Hepatocyte (in vitro differentiated cells): ENCODE measurements at places on chromosomes 3 and 15. TPM values are rescaled to one million over a fixed set of nuclear protein-coding genes. Genes with fewer than 3 reads are reported as not detected.
A peak's percentile ranks its signal among the peaks of the same experiment; 100 is the strongest.

The CHDH gene
- total RNA-seq: 30.1 and 62.6 TPM in 2 replicates

DNA sequence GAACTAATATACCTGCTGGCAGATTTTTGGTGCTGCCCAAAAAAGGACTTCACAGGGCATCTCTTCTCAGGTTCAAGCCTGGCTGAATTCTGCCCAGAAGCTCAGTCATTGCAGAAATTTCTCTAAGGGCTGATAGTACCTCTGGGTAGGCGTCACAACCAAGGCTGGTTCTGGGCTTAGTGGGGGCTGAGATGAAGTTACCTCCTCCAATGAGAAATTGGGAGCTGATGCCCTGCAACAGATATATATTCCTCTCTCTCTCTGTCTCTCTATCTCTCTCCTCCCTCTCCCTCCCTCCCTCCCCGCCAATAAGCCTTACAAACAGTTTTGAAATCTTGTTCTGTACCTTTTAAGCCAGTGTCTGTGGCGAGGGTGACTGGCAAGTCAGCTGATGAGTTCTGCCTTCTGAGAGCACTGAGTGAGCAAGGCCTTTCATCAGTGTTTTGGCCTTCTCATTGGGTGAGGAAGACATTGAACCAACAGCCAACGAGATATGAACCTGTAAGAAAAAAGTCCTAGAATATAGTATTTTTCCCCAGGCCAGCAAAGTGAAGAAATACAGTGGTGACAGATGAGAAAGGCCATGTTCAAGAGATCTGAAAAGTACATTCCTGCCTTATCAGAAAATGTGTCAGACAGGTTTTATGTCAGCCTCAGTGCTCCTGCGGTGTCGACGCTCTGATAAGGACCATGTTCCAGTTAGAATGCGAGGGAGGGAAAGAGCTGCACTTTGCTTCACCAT is 45.5 kb downstream of the TMEM39A start:
- H3K27ac ChIP-seq: peak overlapping the region; percentile 76
- peaks cover 14% of the 10 kb centered on the region for H3K4me1 ChIP-seq
- no peaks in the 10 kb centered on the region for H3K36me3 ChIP-seq
- no peak overlapping the region for H3K4me3 ChIP-seq

- peaks cover 44% of the 10 kb centered on the region for H3K4me1 ChIP-seq
- H3K27ac ChIP-seq: peak overlapping the region; percentile 74
- no peaks in the 10 kb centered on the region for H3K36me3 ChIP-seq
- no peak overlapping the region for H3K4me3 ChIP-seq
- no peak for DNase-seq
Measured at GRCh38 chr3:9903238-9903624, 583 bp downstream of the IL17RE start.

The ROPN1 gene
- not detected in 2 replicates for total RNA-seq

GRCh38 chr3:193885832-193886231 is 250.1 kb upstream of the HES1 start:
- no peaks in the 10 kb centered on the region for H3K36me3 ChIP-seq
- H3K27ac ChIP-seq: peak overlapping the region; percentile 61
- peak; percentile 56 for DNase-seq

The RBPMS2 gene
- total RNA-seq: 0.27 and 1.2 TPM in 2 replicates

DNA sequence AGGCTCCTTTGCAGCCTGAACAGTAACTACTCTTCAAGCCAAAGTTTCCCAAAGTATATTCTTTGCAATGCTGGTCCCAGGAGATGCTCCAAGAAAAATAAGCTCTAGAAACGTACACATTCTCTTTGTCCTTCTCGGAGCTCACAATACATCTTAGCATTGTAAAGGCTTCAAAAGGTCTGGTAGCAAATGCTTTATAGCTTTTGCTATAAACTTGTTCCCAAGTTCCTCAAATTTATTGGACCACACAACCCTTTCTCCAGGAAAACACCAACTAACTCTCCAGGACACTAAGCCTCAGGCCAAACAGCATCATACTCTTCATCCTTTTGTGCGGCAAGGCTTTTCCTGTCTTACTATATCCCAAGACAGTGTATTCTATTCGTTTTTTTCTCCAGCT is 455.6 kb upstream of the PROK2 start:
- H3K4me1 ChIP-seq: peaks cover 21% of the 10 kb centered on the region
- no peaks in the 10 kb centered on the region for H3K27me3 ChIP-seq
- no peak overlapping the region for H3K4me3 ChIP-seq
- no peaks in the 10 kb centered on the region for H3K36me3 ChIP-seq

GRCh38 chr3:143613226-143613625 is 235.0 kb downstream of the SLC9A9 start:
- H3K36me3 ChIP-seq: no peaks in the 10 kb centered on the region
- peaks cover 6% of the 10 kb centered on the region for H3K4me1 ChIP-seq
- H3K27ac ChIP-seq: no peak overlapping the region
- no peak overlapping the region for H3K4me3 ChIP-seq
- H3K27me3 ChIP-seq: no peaks in the 10 kb centered on the region

DNA sequence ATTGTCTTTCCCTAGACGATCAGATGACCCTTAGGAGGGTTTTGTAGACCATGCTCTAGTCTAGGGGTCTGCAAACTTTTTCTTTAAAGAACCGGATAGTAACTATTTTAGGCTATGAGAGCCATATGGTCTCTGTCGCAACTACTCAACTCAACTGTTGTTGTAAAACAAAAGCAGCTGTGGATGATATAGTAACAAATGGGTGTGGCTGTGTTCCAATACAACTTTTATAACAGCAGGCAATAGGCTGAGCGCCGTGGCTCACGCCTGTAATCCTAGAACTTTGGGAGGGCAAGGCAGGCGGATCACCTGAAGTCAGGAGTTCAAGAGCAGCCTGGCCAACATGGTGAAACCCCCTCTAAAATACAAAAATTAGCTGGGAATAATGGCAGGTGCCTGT is 6.1 kb upstream of the CMTM6 start:
- H3K27ac ChIP-seq: no peak overlapping the region
- no peaks in the 10 kb centered on the region for H3K27me3 ChIP-seq
- no peak overlapping the region for H3K4me3 ChIP-seq
- DNase-seq: peak; percentile 20
- no peaks in the 10 kb centered on the region for H3K36me3 ChIP-seq

The PTH1R gene
- total RNA-seq: 13.9 and 14.5 TPM in 2 replicates

GRCh38 chr3:129829640-129830039 is 63.9 kb downstream of the TMCC1 start:
- DNase-seq: peak; percentile 72
- no peaks in the 10 kb centered on the region for H3K4me1 ChIP-seq
- H3K27ac ChIP-seq: peak overlapping the region; percentile 22
- H3K4me3 ChIP-seq: no peak overlapping the region

The TMEM87A gene
- total RNA-seq: 90.4 and 97.6 TPM in 2 replicates

The GATM gene
- total RNA-seq: 231 and 268 TPM in 2 replicates

GRCh38 chr15:80591471-80591870 is 103.6 kb upstream of the ABHD17C start:
- H3K27me3 ChIP-seq: no peaks in the 10 kb centered on the region
- DNase-seq: no peak
- H3K4me1 ChIP-seq: peaks cover 6% of the 10 kb centered on the region
- no peaks in the 10 kb centered on the region for H3K36me3 ChIP-seq

DNA sequence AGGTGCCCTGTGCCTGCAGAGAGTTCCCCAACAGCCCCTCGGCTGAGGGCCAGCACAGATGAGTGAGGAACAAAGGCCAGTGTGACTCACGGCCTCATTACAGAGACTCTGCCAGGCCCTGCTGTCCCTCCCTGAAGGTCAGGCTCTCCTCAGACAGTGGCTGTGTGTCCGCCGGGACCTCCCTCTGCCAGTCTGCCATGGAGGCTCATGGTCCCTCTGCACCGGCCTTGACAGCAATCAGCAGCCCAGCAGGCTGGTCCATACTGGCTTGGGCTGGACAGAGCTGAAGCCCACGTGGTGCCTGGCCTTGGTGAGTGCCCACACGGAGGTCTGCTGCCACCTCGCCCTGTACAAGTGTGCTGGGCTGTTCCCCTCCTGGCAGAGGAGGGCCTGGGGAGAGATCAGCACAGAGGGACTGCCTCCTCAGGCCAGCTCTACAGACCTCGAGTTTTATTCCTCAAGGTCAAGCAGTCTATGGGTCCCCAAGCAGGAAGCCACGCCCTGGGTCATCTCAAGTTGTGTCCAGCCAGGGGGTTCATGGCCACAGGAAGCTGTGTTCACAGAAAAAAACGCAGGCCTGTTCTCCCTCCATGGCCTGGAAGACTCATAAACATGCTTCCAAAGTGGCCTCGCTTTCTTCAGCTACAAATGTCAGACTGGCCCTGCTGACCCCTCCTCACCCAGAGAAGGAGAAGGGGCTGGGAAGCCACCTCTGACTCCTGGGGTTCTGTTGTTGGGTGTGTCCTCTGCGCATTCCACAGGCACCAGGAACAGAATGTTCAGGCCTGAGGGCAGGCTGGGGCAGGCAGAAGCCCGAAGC is 27.0 kb downstream of the SLC41A3 start:
- no peak overlapping the region for H3K4me3 ChIP-seq
- peaks cover 15% of the 10 kb centered on the region for H3K4me1 ChIP-seq
- no peaks in the 10 kb centered on the region for H3K36me3 ChIP-seq
- peak; percentile 70 for DNase-seq

The PRSS50 gene
- 0.33 and 1.1 TPM in 2 replicates for total RNA-seq

DNA sequence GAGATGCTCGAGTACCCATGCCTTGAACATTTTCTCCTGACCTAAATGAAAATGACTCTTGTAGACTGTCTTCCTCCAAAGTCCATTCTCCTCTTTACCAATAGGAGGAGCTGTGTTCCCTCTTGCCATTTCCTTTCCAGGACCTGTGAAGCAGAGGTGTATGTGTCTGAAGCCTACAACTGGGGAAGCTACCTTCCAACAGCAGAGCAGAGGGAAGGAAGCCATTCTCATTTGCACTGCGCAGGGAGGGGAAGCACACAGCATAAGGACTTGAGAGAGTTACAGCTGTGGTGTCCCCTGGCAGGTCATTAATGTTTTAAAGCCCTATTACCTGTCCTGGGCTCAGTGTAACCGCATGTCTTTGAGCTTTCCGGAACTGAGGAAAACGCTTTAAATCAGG is 38.7 kb downstream of the HSPBAP1 start:
- DNase-seq: peak; percentile 65
- H3K27ac ChIP-seq: peak overlapping the region; percentile 87
- no peak overlapping the region for H3K4me3 ChIP-seq

DNA sequence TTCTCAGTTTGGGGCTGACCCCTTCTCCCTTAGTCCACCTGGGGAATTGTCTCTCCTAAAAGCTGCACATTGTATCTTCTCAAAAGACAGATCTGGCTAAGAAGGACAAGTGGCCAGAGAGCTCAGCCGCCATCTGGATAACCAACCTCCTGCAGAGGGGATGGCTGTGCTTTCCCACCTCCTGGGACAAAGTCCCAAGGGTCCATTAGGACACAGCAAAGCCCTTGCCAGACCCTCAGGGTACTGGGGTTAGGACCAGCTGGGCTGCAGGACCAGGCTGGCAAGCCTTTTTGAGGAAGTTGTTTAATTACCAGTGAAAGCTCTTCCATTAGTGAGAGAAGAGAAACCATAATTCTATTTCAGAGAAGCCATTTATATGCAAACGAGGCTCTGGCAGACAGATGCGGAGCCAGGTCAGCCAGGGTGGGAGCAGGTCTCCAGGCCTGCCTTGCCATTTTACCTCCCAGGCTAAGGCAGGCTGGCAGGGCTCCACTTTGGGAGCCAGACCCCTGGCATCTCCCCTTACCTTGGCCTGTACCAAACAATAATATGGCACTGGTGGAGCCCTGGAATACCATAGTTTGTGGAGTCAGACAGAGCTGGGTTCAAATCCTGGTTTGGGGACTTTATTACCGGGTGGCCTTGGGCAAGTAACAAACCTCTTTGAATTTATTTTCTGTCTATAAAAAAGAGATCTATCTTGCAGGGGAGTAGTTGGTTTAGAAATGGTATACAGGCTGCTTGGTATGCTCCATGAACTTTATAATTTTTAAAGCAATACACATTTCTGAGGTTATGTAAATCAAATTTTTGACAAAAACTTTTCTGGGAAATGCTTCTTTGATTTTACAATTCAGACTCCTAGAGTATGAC is 17.9 kb downstream of the SHF start:
- no peak overlapping the region for H3K4me3 ChIP-seq
- H3K27ac ChIP-seq: no peak overlapping the region
- no peaks in the 10 kb centered on the region for H3K27me3 ChIP-seq
- no peaks in the 10 kb centered on the region for H3K36me3 ChIP-seq
- peaks cover 11% of the 10 kb centered on the region for H3K4me1 ChIP-seq

The SPATA12 gene
- 0.08 and 0.10 TPM in 2 replicates for total RNA-seq

- H3K36me3 ChIP-seq: no peaks in the 10 kb centered on the region
- H3K27me3 ChIP-seq: no peaks in the 10 kb centered on the region
- H3K4me3 ChIP-seq: no peak overlapping the region
Measured at GRCh38 chr15:56582785-56583184, 117.8 kb upstream of the MNS1 start.

The ZNF502 gene
- 1.8 and 3.3 TPM in 2 replicates for total RNA-seq

DNA sequence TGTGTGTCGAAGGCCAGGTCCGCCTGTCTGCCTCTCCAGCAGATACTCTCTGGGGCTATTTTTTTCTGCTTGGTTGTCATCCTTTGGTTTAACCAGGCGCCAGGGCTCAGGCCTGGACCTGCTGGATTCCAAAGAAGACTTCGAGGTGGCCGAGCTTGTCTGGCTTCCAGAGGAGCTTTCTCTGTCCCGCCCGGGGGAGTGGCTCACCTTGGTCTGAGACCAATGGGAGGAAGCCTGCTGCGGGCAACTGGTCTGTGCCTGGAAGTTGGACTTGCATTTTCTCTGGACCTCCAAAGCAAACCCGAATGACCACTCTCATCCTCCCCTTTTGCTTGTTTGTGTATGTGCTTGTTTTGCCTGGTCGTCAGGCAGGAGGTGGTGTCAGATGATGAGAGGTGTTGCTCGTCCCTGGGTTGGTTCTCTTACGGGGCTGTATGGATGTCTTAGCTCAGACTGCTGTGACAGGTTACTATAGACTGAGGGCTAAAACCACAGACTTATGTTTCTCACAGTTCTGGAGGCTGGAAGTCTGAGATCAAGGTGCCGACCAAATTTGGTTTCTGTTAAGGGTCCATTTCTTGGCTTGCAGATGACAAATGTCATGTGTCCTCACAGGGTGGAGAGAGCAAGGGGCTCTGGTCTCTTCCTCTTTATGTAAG is 19.3 kb downstream of the IGF1R start:
- H3K27me3 ChIP-seq: no peaks in the 10 kb centered on the region
- DNase-seq: no peak
- peaks cover 50% of the 10 kb centered on the region for H3K4me1 ChIP-seq
- no peaks in the 10 kb centered on the region for H3K36me3 ChIP-seq

GRCh38 chr3:46284981-46285683 is 42.9 kb downstream of the CCR3 start:
- no peak for DNase-seq
- no peak overlapping the region for H3K27ac ChIP-seq
- H3K27me3 ChIP-seq: no peaks in the 10 kb centered on the region
- H3K4me1 ChIP-seq: no peaks in the 10 kb centered on the region
- H3K36me3 ChIP-seq: no peaks in the 10 kb centered on the region

The ZMYND10 gene
- 0.20 and 0.44 TPM in 2 replicates for total RNA-seq

GRCh38 chr3:45060165-45060892 is 34.2 kb downstream of the CLEC3B start:
- peaks cover 8% of the 10 kb centered on the region for H3K4me1 ChIP-seq
- H3K36me3 ChIP-seq: no peaks in the 10 kb centered on the region
- no peak overlapping the region for H3K27ac ChIP-seq
- no peak for DNase-seq

- H3K4me1 ChIP-seq: no peaks in the 10 kb centered on the region
- H3K27me3 ChIP-seq: no peaks in the 10 kb centered on the region
- H3K4me3 ChIP-seq: no peak overlapping the region
- DNase-seq: no peak
- H3K36me3 ChIP-seq: peaks cover 3% of the 10 kb centered on the region
Measured at GRCh38 chr3:9666704-9667445, 17.6 kb downstream of the MTMR14 start.
